Heart right ventricle (tissue), 16 donors: ENCODE measurements at places on chromosomes 4 and X. TPM values are rescaled to one million over a fixed set of nuclear protein-coding genes. Genes with fewer than 3 reads are reported as not detected.

Gene L1CAM
- polyA plus RNA-seq = 2.4 TPM

Gene SERPINA7
- not detected for polyA plus RNA-seq

Gene IL3RA
- 20.8 TPM for polyA plus RNA-seq

Gene ADGRG4
- not detected for polyA plus RNA-seq

Gene IL13RA2
- polyA plus RNA-seq = 0.22 TPM

Gene SMPX
- polyA plus RNA-seq = 171 TPM

Gene CENPI
- polyA plus RNA-seq = 0.23 TPM

Gene CFI
- 11.8 TPM for polyA plus RNA-seq

Gene CLDN22
- not detected for polyA plus RNA-seq

Gene EDNRA
- polyA plus RNA-seq = 6.0 TPM

Gene SORCS2
- 0.25 TPM for polyA plus RNA-seq

Gene MYOZ2
- polyA plus RNA-seq = 231 TPM
